ENCODE measurements at places on chromosomes 11 and 22.

DNA sequence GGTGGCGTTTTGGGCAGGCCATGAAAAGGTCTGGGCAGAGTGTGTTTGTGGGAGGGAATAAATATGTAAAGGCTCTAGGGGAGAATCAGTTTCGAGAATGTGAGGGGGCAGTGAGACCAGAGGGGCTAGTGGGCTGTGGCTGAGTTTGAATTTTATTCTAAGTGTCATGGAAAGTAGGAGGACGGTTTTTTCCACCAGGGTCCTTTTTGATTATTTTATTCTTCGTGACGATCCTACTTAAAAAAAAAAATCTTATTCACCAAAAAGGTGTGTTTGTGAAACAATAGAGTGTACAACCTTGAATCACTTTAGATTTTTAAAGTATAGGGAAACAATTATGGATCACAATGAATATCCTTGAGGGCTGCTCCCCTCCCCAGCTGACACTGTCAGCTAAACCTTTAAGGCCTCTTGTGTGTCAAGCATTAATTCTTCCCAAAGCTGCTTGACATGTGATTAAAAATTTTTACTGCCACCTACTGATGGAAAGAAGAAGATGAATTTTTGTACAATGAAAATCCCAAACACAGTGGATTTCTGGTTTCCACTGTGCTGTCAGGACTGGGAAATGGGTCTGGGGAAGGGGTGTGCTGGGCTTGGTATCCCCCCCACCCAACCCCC, 107.5 kb upstream of the OR4B1 start:
- peak; percentile 71 for DNase-seq

DNA sequence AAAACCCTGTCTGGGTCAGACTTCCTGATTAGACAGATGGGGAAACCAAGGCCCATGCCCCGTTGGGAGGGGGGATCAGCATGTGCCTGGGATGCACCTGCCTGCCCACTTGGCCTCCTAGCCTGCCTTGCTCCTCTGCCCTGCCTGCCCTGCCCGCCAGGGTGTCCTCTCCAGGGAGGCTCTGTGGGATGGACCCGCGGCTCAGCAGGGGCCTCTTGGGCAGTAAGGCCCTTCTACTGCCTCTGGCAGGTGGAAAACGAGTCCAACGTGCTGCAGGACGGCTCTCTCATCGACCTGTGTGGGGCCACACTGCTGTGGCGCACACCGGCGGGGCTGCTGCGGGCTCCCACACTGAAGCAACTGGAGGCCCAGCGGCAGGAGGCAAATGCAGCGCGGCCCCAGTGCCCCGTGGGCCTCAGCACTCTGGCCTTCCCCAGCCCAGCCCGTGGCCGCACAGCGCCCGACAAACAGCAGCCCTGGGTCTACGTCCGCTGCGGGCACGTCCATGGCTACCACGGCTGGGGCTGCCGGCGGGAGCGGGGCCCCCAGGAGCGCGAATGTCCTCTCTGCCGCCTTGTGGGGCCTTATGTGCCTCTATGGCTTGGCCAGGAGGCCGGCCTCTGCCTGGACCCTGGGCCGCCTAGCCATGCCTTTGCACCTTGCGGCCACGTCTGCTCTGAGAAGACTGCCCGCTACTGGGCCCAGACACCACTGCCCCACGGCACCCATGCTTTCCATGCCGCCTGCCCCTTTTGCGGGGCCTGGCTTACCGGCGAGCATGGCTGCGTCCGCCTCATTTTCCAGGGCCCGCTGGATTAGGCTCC, 4.7 kb upstream of the DPP3 start:
- no peak for DNase-seq

- DNase-seq: no peak
Observed at GRCh38 chr11:116563712-116564047, 209.1 kb downstream of the BUD13 start.

DNA sequence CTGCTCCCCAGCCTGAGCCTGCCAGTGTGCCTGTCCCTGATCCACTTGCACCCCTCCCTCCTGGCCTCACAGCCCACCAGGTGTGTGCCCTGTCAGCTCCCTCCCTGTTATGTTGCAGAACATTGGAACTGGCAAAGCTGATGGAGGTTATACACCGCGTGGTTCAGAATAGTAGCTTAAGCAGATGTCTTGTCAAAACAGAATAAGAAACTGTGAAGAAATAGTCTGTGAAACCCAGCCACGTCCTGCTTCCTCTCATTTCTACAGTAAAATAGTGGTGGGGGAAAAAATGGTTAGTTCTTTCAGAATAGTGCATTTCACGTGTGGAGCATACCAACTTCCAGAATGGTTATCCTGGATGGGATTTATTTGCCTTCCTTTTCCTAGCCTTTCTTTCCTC, 161.2 kb upstream of the NAV2 start:
- no peak for DNase-seq

DNA sequence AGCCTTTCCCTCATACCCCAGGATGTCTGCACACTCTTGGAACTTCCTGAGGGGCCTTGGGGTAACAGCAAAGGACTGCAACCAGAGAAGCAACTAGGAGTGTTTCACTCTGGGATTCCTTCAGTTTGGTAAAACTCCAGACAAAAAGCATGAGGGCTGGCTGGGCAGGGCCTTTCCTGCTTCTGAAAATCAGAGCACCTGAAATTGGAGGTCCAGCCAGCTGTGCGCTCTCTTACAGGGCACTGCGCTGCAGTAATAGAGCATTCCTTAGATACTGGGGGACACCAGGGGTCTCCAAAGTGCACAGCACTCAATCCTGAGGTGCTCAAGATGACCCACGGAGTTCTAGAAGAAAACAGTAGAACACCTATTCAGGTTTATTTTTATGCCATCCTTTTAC, 49.7 kb downstream of the PLEKHA7 start:
- no peak for DNase-seq

All from cardiac muscle cell (in vitro differentiated cells and primary cell).